ENCODE measurements at places on chromosomes 1 and 21.

DNA sequence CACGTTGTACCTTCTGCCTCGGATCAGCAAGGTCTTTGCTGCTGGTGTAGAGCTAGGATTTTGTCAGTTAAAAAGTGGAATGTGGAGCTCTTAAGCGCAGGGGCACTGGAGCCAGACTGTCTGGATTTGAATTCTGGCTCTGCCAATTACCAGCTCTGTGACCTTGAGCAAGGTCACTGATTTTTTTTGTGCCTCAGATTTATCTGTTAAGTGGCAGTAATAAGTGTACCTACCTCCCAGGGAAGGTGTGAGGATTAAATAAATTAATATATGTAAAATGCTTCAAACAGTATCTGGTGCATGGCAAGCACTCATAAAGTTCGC lies 40.3 kb downstream of the UBE2U start:
- DNase-seq, result no peak

DNA sequence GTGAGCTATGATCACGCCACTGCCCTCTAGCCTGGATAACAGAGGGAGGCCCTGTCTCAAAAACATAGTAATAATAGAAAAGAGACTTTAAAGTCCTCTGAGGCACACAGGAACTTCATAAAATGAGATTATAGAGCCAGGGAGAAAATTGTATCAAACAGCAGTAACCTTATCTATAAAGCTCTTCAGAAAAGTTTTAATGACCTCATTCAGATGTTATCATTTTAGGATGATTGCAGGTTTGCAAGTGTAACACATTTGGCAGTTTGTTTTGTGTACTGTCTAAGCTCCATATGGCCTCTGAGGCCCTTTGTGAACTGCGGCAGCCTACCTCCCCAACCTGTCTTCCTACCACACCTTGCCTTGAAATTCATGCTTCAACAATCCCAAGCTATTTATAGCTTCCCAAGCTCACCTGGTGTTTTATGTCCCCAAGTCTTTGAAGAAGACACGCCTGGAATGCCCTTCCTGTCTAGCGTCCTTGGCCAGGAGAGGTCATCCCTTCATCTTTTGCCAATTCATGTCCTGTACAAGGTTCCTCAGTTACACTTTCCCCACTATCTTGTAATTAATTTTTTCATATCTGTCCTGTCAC lies 8.5 kb upstream of the AKNAD1 start:
- no peak for DNase-seq

GRCh38 chr1:119027759-119028158 lies 39.6 kb upstream of the TBX15 start:
- no peak for DNase-seq

DNA sequence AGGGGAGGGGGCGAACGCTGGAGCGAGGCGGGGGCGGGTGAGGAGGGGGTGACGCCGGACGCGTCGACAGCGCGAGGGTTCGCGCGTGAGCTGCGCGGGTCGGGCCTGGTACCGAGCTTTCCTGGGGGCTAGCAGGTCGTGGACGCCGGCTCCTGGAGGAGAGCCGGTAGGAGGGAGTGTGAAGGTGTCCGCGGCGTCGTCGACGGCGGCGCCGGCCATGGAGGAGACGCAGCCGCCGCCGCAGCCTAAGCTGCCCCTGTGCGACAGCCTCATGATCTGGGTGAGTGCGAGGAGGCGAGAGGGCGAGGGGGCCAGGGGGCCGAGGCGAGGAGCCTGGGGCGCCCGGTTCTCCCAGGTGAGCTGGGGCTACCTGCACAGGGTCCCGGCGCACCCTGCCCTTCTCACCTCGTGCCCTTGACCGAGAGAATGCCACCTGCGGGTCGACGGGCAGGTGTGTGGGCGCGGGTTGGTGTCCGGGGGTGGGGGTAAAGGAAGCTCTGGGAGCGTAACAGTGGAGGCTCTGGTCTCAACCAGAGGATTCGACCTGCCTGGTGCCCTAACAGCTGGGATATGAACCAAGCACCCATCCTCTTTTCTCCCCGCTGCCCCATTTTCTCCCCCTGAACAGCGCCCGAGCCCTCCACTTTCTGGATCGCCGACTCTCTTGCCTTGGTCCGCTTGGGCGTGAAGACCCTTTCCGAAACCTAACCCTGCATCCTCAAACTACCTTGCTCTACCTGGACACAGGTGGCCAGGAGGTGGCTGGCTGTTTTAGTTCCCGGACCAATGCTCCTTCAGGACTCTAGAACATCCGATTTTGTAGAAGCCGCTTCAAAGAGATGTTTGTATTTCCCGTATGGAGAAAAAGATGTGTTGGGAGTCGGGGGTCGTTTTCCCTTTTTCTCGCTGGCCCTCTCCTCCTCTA lies at the start of gene HOOK1:
Gene HOOK1, plus strand, starts transcription at position 49 of the 925 bp plus-strand sequence. Its CDS starts 169 bp downstream, at position 218.
- no peak for DNase-seq

DNA sequence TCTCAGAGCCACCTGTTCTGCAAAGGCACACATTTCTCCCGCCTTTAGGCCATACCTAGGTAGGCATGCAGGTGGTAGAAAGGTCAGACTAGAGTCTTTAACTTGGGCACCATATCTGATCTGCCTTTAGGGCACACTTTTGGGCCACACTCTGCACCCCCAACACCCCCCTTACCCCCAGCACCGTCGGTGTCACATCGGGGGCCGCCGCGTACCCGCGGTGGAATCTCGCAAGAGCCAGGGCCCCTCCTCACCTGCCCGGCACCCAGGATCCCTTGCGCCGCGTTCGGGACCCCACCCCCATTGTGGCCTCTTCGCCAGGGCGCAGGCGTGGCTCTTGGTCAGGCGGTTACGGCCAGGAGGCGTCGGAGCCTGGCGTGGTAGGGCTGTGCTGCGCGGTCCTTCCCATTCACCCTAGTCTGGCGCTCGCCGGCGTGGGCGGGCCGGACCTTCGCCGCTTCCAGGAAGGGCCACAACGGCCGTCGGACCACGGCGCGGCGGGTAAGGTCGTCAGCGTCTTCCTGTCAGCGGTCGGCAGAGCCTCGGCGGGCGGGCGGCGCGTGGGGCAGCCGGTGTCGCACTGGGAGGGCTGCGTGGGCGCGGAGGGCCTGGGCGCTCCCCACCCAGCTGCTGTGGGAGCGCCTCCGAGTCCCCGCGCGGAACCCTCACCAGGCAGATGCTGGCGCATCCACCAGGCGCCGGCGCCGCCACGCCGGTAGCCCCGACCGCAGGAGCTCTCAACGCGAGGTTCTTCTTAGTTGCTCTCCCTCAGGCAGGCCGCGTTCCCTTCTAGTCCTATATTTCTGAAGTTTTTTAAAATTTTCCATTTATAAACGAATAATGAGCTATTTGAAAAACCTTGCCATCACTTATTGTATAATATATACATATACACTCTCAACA lies at the start of gene DNAH14:
Gene DNAH14, plus strand, starts transcription at position 341 of the 903 bp plus-strand sequence. CDS start 23,028 bp downstream, outside the sequence.
- DNase-seq, result peak; percentile 56

DNA sequence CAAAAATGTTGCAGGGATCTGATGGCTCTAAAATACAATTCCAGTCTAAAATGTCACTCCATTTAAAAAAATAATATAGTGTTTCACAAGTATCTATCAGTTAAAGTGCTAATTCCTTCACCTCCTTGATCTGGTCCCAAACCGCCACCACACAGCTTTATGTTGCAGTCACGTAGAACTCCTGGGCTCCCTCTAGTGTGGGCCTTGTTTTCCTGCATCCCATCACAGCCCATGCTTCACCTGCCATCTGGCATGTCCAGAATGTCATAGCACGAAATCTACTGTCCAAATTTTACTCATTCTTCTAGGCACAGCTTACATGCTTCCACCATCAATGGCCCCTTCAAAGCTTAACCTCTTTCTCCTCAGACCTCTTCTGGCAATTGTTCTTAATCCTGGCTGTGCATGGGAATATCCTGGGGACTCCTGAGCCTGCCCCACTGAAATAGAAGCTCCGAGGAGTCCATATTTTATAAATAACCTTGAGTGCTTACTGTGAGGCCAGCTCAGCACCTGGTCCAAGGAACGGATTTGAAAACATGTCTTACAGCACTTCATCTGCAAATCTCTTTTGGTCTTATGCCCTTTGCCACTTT lies 15.5 kb downstream of the FYB2 start:
- DNase-seq, result peak; percentile 28

DNA sequence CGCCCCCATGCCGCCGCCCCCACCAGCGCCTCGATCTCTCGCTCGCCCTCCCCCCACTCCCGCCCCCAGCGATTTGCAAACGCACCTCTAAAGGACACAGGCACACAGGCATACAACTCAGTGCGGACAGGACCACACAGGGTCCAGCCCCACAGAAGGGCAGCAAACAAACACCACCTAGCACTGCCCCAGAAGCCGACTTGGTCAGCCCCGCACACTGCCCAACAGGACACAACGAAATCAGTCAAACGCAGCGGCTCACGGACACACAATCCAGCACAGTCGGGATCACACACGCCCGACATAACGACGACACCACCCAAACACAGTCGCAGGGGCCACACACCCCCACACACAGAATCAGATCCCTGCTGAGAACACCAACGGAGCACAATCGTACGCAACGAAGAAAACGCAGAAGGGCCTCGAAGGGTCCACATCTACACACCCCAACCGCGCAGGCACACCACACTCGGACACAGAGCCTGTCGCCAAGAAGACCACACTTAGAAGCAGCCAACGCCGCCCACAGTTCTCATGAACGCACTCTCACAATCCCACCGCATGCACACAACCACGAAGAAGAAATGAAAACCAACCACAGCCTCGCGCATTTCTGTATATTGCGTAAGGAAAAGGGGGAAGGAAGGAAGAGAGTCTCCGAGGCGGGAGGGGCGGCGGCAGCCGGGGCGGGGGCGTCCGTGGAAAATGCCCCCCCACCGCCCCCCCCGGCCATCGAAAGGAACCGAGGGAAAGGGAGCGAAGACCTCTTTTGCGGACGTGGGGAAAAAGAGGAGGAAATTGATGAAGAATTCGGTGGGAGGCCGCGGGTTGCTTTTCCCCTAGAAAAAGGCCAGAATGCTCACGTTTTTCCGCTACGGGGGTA lies 481 bp downstream of the TAL1 start:
- DNase-seq, result peak; percentile 92

DNA sequence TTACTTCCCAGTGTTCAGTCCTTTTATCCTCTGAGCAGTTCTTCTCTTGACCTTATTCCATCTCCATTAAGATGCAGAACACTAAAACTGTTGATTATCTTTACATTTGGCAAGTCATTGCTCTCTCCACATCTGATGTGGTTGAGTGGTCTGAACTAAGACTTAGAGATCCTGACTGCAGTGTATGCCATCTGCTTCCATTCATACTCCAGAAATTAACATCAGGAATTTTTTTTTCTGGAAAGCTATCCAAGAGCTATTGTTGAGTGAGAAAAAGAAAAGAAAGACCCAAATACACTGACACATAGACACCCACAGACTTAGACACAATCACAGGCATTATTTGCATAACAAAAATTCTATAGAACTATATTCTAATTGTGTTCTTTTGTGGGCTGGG lies 3.7 kb upstream of the TRIM62 start:
- no peak for DNase-seq

GRCh38 chr1:248837045-248837780 lies 811 bp upstream of the ZNF672 start:
- DNase-seq, result no peak

DNA sequence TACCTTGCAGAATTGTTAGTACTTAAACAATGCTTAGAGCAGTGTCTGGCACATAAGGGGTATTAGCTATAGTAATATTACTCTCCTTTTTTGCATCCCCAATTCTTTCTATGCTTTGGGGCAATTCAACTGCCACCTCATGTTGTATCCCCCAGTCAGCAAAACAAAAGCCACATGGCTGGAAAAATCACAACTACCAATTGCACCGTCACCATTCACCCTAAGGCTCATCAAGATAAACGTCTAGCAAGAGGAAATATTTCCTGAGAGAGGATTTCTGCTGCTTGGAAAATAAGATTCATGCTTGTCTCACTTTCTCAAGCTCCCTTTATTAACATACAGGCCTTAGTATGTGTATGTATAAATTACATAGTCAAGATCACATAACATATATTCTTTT lies 12.1 kb upstream of the TLR5 start:
- no peak for DNase-seq

- no peak for DNase-seq
Observed at GRCh38 chr1:97379387-97380075, 541.3 kb downstream of the DPYD start.

GRCh38 chr1:61198554-61198953 lies 116.2 kb downstream of the NFIA start:
- DNase-seq, result no peak

DNA sequence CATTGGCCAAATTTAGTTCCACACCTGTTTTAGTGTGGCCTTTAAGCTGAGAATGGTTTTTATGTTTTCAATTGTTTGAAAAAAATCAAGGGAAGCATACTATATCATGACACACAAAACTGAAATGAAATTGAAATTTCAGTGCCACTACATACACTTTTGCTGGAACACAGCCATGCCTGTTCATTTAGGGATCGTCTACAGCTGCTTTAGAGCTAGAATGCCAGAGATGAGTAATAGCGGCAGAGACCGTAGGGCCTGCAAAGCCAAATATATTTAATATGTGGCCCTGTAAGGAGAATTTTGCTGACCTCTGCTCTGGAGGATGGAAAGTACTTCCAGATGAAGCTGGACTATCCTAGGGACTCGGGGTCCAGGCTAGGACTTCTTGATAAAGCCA lies 62.5 kb upstream of the LYST start:
- DNase-seq, result no peak

GRCh38 chr21:27206368-27206982 lies 239.6 kb upstream of the ADAMTS5 start:
- no peak for DNase-seq

- no peak for DNase-seq
Observed at GRCh38 chr1:104295511-104295910, 545.8 kb downstream of the AMY1C start.

- DNase-seq, result peak; percentile 96
Observed at GRCh38 chr1:40315239-40315794, 1.8 kb downstream of the COL9A2 start.

DNA sequence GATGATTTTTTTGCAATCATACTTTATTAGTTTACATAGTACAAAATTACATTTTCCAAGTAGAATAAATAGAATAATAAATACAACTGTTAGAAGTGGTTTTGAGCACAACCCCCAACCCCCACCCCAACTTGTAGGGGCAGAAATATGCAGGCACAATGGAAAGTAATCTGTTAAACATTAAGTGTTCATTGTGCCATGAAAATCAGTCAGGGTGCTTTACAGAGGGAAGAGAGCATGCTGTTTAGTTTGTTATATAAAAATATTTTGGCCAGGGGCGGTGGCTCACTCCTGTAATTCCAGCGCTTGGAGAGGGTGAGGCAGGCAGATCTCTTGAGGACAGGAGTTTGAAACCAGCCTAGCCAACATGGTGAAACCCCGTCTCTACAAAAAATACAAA lies 2.6 kb downstream of the OR10T2 start:
- no peak for DNase-seq

DNA sequence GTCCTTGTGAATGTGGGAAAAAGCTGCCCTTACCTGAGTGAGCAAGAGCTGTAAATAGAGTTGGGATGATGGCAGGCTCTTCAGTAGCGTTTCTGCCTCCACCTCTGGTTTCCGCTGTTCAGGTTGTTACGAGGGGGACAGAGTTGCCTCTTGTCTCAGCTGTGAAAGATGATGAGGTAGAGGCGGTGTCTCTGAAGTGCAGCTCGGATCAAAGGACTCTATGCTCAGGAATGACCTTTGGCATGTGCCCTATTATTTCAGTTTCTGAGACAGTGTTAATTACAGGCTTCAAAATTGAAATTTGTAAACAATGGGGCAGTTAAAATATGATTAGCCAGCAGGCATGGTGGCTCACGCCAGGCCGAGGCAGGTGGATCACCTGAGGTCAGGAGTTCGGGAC lies 70.3 kb downstream of the VPS26C start:
- no peak for DNase-seq

- DNase-seq, result no peak
Observed at GRCh38 chr1:64877151-64877550, 89.2 kb downstream of the JAK1 start.
